H1 (cell line): ENCODE measurements at places on chromosomes 11 and 22. TPM values are rescaled to one million over a fixed set of nuclear protein-coding genes. Genes with fewer than 3 reads are reported as not detected.

GRCh38 chr11:120385110-120385509, 48.9 kb downstream of the ARHGEF12 start:
- H3K27ac ChIP-seq: no peak overlapping the region
- no peaks in the 10 kb centered on the region for H3K36me3 ChIP-seq
- no peak for DNase-seq
- no peak overlapping the region for H3K4me3 ChIP-seq

GRCh38 chr11:9077164-9077563, 14.2 kb downstream of the SCUBE2 start:
- no peaks in the 10 kb centered on the region for H3K27me3 ChIP-seq
- H3K27ac ChIP-seq: no peak overlapping the region
- DNase-seq: no peak
- H3K4me3 ChIP-seq: no peak overlapping the region
- no peaks in the 10 kb centered on the region for H3K4me1 ChIP-seq
- no peaks in the 10 kb centered on the region for H3K36me3 ChIP-seq

- DNase-seq: no peak
- no peak overlapping the region for H3K4me3 ChIP-seq
- H3K27ac ChIP-seq: no peak overlapping the region
- no peaks in the 10 kb centered on the region for H3K27me3 ChIP-seq
These were observed 28.4 kb upstream of the FADD start for GRCh38 chr11:70174547-70175235.

- DNase-seq: no peak
- no peaks in the 10 kb centered on the region; the same call in 1 of the 2 replicates for H3K27me3 ChIP-seq
- H3K4me1 ChIP-seq: peaks cover 26% of the 10 kb centered on the region
- H3K36me3 ChIP-seq: 0 out of 2 replicates have a peak, but pooled peaks cover 5% of the 10 kb centered on the region
- no peak overlapping the region for H3K27ac ChIP-seq
These were observed 2.6 kb downstream of the TAGLN start for GRCh38 chr11:117201658-117202305.

GRCh38 chr22:49599039-49599438, 228.6 kb downstream of the BRD1 start:
- H3K27ac ChIP-seq: no peak overlapping the region
- no peak for DNase-seq
- no peaks in the 10 kb centered on the region for H3K27me3 ChIP-seq
- H3K4me3 ChIP-seq: no peak overlapping the region

- no peaks in the 10 kb centered on the region for H3K27me3 ChIP-seq
- H3K36me3 ChIP-seq: no peaks in the 10 kb centered on the region
- no peak overlapping the region for H3K27ac ChIP-seq
These were observed 43.3 kb upstream of the EP300 start for GRCh38 chr22:41048791-41049717.

TMEM132A gene
- total RNA-seq: 97.9 and 98.2 TPM in 2 replicates

DNA sequence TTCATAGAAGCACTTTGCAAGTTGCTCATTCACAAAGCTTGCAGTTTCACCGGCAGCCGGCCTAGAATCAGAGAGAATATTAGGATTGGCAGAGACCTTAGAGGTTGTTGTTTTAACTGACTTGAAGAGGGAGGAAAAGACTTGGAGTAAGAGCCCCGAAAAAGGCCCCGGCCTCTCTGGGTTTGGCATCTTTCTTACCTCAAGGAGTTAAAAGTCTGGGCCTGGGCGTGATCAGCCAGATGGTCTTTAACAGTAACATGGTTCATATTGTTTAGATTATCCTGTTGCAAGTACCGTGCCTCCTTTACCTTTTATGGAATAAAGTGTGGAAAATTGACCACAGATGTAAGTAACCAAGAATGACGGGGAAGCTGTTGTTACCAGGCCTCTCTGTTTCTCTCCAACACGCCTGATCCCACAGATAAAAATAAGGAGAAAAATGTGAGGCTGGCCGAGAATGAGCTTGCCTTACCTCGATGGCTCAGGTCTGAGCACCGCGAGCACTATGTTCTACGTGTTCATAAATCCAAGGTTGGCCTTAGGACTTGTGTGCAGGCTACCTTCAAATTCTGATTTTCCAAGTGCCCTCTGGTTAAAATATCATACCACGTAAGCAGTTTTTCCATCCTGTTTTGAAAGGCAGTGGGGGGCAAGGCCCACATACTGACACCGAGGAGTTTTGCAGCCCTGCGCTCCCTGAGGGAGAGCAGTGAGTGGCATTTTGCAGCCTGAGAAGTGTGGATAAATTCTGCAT, 56.4 kb downstream of the PARVA start:
- no peak for DNase-seq
- H3K4me1 ChIP-seq: no peaks in the 10 kb centered on the region
- H3K27ac ChIP-seq: no peak overlapping the region
- no peaks in the 10 kb centered on the region for H3K36me3 ChIP-seq
- H3K27me3 ChIP-seq: no peaks in the 10 kb centered on the region

GRCh38 chr11:37613031-37613430, 1015.0 kb upstream of the RAG2 start:
- no peak for DNase-seq
- no peaks in the 10 kb centered on the region for H3K4me1 ChIP-seq
- no peak overlapping the region for H3K4me3 ChIP-seq

- H3K36me3 ChIP-seq: no peaks in the 10 kb centered on the region
- no peak overlapping the region for H3K27ac ChIP-seq
- no peaks in the 10 kb centered on the region for H3K27me3 ChIP-seq
- no peaks in the 10 kb centered on the region for H3K4me1 ChIP-seq
These were observed 407.6 kb upstream of the CADM1 start for GRCh38 chr11:115911613-115912346.

DNA sequence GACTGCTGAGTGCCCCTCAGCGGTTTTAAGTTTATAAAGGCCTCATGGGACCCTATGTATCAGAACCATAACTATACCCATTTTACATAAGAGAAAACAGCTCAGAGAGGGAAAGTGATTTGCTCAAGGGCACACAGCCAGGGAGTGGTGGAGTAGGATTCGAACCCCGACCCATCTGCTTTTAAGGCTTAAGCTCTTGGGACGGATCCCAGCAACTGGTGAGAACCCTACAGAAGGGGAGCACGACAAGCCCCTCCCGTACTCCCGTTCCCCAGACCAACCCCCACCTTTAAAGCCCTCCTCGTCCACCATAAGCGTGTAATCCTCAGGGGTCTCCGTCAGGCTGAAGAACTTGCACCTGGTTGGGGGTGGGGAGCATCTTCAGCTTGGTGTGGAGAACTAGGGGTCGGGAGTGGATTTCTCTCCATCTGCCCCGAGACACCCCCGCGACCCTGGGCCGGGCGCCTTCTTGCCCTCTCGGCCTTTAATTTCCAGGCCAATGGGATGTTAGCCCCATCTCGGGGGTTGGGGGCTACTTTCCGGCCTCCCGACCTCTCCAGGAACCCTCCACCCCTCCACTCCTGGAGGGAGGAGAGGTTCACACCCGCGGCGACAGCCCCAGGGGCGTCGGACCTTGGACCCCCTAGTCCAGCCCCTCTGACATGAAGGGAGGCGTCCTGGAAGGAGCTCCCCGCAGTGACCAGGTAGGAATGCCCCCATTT, 725 bp downstream of the CASTOR1 start:
- no peaks in the 10 kb centered on the region for H3K36me3 ChIP-seq
- peak; percentile 59 for DNase-seq
- H3K27me3 ChIP-seq: no peaks in the 10 kb centered on the region
- H3K4me3 ChIP-seq: peak overlapping the region; percentile 74
- H3K27ac ChIP-seq: no peak overlapping the region
- peaks cover 19% of the 10 kb centered on the region for H3K4me1 ChIP-seq

SLC22A25 gene
- not detected in 2 replicates for total RNA-seq

GRCh38 chr11:36379653-36380052, 83.6 kb downstream of the PRR5L start:
- H3K4me3 ChIP-seq: no peak overlapping the region
- no peaks in the 10 kb centered on the region for H3K4me1 ChIP-seq
- H3K36me3 ChIP-seq: no peaks in the 10 kb centered on the region
- peaks cover 12% of the 10 kb centered on the region for H3K27me3 ChIP-seq
- no peak for DNase-seq

DNA sequence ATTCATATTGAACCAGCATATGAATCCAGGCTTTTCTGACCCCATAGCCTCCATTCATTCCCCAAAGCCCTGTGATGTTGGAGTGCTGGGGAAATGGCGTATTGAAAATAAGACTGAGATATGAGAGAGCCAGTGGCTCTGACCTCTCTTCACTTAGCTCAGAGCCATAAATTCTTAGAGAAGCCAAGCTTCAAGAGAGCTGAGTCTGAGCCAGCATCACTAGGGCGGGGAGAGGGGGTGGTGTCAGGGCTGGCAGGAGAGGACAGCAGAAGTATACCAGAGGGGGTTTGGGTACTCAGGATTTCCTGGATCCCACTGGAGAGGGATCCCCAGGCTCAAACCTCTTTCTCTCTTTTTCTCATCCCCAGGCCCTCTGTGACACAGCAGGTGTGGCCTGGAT, 16.7 kb upstream of the MOGAT2 start:
- no peak overlapping the region for H3K27ac ChIP-seq
- no peak overlapping the region for H3K4me3 ChIP-seq
- no peaks in the 10 kb centered on the region for H3K36me3 ChIP-seq
- no peak for DNase-seq
- no peaks in the 10 kb centered on the region for H3K4me1 ChIP-seq
- H3K27me3 ChIP-seq: no peaks in the 10 kb centered on the region

- DNase-seq: no peak
- H3K36me3 ChIP-seq: no peaks in the 10 kb centered on the region
- H3K4me1 ChIP-seq: peaks cover 2% of the 10 kb centered on the region
- H3K27ac ChIP-seq: no peak overlapping the region
- H3K27me3 ChIP-seq: no peaks in the 10 kb centered on the region; the same call in 1 of the 2 replicates
- no peak overlapping the region for H3K4me3 ChIP-seq
These were observed 2.1 kb upstream of the APOA5 start for GRCh38 chr11:116793772-116794097.

DNA sequence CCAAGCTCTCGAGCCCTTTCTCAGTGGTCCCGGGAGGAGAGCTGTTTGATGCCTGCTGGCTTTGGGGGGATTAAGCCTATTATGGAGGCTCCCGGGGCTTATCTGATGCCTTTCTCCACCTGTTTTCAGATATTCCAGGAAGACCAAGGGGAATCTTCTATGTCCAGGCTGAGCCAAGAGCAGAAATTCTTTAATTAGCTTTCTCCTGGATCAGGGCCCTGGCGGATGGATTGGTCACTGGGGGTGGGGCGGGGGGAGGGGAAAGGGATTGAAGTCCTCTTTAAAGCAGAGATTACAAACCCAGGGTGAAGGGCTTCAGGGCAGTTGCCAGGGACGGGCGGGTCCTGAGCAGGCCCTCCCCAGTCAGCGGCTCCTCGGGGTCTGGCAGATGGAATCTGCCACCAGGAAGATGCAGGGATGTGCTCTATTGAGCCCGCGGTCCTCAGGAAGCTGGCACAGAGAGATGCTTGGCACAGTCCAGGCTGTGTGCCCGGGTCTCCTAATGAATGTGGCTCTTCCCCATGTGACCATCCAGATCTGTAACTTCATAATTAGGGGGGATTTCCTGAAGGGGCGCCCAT, 33.6 kb downstream of the MACROD1 start:
- peaks cover 14% of the 10 kb centered on the region; the same call in 1 of the 2 replicates for H3K4me1 ChIP-seq
- peaks cover 21% of the 10 kb centered on the region for H3K27me3 ChIP-seq
- no peak overlapping the region for H3K27ac ChIP-seq
- H3K36me3 ChIP-seq: no peaks in the 10 kb centered on the region
- no peak for DNase-seq
- no peak overlapping the region for H3K4me3 ChIP-seq

- peak within 1 kb of the TSS; percentile 89; the same call in 1 of the 2 replicates for H3K27ac ChIP-seq
- peaks cover 16% of the 10 kb centered on the region; the same call in 1 of the 2 replicates for H3K36me3 ChIP-seq
- peak within 1 kb of the TSS; percentile 80 for H3K4me3 ChIP-seq
- H3K4me1 ChIP-seq: no peaks in the 10 kb centered on the region
These were observed at the start of the genes MPST and TST for GRCh38 chr22:37019309-37020191. Gene MPST, plus strand, starts transcription at chr22:37019742. Its CDS starts 95 bp downstream, at chr22:37019837. Gene TST, minus strand, starts transcription at chr22:37019447. Its CDS starts 715 bp downstream, at chr22:37018732.

GANAB gene
- 326 and 330 TPM in 2 replicates for total RNA-seq

DNA sequence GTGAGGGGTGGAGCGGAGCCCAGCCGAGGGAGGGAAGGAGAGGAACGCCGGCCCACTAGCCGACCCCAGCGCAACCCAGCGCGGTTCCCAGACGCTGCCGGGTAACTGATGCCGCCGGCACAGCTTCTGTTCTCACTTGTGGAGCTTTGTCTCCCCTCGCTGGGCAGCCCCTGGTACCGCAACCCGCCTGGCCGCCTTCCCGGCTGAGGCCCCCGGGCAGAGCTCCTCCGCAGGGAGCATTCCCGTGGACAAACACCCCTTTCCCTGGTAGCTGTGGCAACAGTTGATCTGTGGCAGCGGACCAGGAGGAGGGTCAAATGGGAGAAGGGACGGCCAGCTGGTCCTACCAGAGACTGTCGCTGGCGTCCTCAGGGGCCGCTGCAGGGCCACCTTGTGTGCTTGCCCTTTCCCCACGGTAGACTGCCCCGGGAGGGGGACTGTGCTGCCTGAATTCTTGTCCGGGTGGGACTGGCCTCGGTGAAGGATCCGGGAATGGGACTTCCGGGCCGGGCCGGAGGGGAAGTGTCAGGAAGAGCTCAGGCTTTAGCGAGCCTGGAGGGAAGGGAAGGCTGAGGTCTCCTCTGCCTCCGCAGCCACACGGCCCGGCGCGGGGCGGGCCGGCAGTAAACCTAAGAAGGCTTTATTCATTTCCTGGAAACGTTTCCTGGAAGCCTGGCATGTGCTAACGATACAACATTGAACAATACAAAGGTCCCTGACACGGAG, 468.0 kb downstream of the OPCML start:
- H3K36me3 ChIP-seq: no peaks in the 10 kb centered on the region
- DNase-seq: peak; percentile 88
- peak overlapping the region; percentile 55 for H3K4me3 ChIP-seq
- H3K4me1 ChIP-seq: peaks cover 5% of the 10 kb centered on the region
- H3K27me3 ChIP-seq: no peaks in the 10 kb centered on the region; the same call in 1 of the 2 replicates

DNA sequence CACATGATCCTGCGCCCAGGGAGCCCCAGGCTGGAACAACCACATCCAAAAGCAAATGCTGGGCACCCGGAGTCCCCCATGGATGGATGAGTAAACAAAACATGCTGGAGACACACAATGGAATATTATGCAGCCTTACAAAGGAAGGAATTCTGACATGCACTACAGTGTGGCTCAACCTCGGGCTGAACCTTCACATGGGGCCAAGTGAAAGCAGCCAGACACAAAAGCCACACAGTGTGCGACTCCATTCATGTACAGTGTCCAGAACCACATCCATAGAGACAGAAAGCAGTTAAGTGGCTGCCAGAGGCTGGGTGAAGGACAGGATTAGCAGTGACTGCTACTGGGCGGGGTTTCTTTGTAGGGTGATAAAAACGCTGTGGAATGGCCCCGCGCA, 10.1 kb downstream of the POLR3H start:
- no peak overlapping the region for H3K4me3 ChIP-seq
- no peaks in the 10 kb centered on the region for H3K27me3 ChIP-seq
- H3K36me3 ChIP-seq: peaks cover 10% of the 10 kb centered on the region
- H3K4me1 ChIP-seq: no peaks in the 10 kb centered on the region
- DNase-seq: no peak
- H3K27ac ChIP-seq: no peak overlapping the region

- DNase-seq: peak; percentile 24
- H3K27ac ChIP-seq: no peak overlapping the region
- H3K27me3 ChIP-seq: no peaks in the 10 kb centered on the region
- H3K4me1 ChIP-seq: peaks cover 23% of the 10 kb centered on the region
- H3K36me3 ChIP-seq: no peaks in the 10 kb centered on the region
These were observed 109.6 kb downstream of the TRIM29 start for GRCh38 chr11:120028181-120028896.

KIRREL3 gene
- total RNA-seq: 0.32 and 0.36 TPM in 2 replicates

APOBEC3A gene
- total RNA-seq: not detected in 2 replicates
